ENCODE measurements at places on chromosomes 6 and 20.

DNA sequence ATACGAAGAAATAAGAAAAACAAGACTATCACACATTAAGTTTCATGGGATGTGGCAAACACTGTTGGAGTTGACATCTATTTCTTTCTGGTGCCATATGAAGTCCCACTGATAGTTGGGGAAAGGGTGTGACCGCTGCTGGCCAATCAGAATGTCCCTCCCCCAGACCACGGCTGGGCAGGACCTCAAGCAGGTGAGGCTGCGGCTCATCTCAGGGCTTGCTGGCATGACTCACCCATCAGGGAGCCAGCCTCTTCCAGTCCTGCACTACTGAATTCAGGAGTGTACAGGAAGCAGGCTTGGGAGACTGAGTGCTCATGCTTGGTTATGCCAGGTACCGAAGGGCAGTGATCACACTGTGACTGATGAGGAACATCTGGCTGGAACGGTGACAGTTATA lies 18.9 kb downstream of the PREP start:
- no peak for DNase-seq

GRCh38 chr20:19625426-19625825 lies 132.6 kb upstream of the RIN2 start:
- DNase-seq = no peak

- DNase-seq = no peak
These were observed 135.4 kb upstream of the ECI2 start for GRCh38 chr6:4270776-4271175.

- DNase-seq = no peak
These were observed 24.2 kb upstream of the MYMX start for GRCh38 chr6:44192428-44193041.

- DNase-seq = no peak
These were observed 200.7 kb upstream of the BMP2 start for GRCh38 chr20:6566821-6567220.

DNA sequence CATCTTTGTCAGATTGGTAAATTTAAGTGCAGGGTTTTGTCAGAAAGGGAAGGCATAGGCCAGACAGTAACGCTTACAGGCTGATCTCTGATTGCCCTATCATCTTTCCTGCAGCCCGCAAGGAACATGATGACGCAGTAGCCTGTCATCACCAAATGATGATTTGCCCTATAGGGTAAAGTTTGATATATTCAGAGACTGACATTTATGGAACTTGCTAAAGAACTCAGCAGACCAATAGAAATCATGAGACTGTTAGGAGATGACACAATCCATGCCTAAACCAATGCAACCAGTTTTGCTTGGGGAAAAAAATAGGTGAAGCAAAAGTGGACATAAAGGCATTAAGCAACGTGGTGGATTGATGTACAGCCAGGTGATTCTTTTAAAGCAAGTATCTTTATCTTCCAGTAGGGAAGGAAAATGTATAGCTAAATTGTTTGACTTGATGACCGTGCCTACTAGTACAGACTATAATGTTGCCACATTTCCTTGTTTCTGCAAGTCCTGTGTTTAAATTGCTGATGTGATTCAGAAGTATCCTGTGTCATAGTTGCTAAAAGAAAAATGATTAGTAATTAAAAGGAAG lies 2.4 kb downstream of the NUS1 start:
- no peak for DNase-seq

DNA sequence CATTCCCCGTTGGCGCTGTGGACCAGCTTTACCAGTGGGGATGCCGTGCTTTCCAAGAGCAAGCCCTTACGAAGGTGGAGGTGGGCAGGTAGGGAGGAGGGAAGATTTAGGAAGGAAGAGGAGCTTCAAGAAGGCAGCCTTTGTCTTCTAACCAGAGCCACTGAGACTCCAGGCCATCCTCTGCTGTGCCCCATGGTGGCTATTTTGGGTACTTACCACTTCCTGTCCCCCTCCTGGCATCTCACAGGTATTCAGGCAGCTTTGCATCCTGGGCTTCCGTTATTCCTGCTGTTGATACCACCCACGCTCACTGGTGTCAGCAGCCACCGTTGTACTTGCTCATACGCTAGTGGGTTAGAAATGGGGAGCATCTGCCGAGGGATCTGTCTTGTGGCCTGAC lies 22.9 kb downstream of the ERMARD start:
- DNase-seq = no peak

GRCh38 chr6:158002951-158003853 lies 21.5 kb downstream of the SYNJ2 start:
- no peak for DNase-seq

GRCh38 chr20:52529826-52530225 lies 338.2 kb upstream of the ZFP64 start:
- no peak for DNase-seq

DNA sequence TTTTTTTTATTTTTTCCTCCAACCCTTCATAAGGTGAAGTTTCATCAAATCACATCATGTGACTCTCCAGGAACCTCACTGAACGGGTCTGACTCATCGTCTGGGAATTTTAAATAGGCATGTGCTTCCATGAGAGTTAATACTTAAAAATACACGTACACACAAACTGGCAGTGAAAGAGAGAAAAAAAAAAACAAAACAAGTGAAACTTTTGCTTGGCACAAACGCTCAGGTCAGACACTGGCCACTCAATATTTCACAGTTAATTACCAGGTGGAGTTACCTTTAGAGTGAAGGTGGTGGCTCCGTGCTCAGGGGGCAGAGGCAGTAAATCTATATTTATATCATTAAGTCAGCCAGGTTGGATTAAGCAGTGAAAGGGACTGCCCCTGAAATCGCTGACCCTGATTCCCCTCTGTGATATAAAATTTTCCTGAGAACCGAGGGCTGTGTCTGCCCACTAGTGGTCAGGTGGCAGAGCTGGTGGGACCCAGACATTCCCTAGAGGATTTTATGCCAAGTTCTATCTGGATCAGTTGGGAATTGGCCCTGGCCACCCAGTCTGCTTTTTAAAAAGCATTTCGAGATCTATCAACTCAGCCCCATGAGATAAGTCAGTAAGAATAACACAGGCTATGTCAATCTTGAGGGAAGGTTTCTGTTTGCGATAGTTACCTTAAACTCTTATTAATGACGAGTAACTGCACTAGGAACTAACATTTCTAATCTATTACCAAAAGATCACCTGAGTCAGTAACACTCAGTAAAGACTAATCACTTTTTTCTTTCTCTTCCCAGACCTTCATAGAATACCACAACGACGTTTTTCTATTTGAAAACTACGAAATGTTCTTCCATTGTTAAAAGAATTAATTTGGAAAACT lies 259.1 kb downstream of the HDGFL1 start:
- no peak for DNase-seq

- no peak for DNase-seq
These were observed 6.8 kb upstream of the HLA-B start for GRCh38 chr6:31363811-31364210.

GRCh38 chr6:97198046-97198565 lies 84.9 kb downstream of the MMS22L start:
- no peak for DNase-seq

DNA sequence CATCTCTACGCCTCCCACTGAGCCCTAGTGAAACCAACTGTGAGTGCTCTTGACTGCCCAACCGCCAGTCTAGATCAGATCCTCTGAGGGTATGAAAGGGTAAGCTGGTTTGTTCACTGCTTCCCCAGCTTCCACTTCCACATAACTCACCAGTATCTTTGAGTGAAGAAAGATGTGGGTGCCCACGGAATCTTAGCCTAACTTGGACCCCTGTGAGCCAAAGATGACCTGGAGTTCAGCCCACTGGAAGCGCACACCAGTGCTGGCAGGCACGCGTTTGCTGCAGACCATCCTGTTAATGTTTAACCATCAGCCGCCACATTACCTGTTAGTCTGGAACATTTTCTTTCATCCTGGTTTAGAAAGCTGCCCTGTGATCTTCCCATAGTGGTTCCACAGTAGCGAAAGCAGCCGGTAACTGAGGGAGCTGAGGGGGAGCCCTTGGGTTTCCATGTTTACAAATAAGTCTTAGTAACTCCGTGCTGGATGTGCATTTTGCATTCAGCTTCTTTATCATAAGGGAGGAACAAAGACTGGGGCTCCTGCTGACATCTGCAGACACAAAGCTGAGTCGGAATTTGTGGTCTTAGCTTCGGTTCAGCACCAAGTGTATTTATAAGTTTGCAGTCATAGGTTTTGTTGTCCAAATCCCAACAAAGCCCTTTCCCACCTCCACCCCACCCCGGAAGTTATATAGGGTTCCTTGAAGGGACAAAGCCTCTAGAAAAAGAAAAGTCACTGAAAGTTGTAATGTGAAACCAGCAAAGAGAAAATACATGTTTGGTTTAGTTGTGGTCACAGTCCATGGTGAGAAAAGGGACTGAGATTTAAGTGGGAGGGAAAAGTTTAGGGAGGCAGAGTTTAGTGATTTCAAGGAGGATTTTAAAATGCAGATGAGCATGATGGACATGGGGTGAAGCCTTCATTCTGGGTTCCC lies 71.0 kb downstream of the SSR1 start:
- no peak for DNase-seq

- DNase-seq = no peak
These were observed 54.4 kb downstream of the ALDH5A1 start for GRCh38 chr6:24549158-24549557.

- no peak for DNase-seq
These were observed 27.1 kb upstream of the MICB start for GRCh38 chr6:31470801-31471200.

DNA sequence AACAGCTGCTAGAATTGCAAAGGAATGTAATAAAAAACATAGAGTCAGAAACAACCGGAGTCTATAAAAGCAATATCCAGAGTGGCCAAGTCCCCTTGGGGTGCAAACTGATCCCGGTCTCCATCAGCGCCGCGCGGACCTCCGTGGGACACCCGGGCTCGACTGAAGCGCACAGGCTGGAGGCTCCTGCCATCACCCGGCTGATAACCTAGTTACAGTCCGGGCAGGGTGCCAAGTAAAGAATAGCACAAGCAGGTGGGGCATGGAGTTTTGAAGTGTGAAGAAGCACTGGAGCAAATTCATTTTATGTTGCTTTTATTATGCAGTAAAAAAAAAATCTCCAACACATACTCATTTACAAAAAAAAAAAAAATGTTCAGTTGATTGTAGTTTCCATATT lies 205.1 kb upstream of the GMDS start:
- no peak for DNase-seq

- no peak for DNase-seq
These were observed 686 bp downstream of the GINS1 start for GRCh38 chr20:25408170-25408547.

- no peak for DNase-seq
These were observed 323.3 kb upstream of the NT5E start for GRCh38 chr6:85126485-85127167.

DNA sequence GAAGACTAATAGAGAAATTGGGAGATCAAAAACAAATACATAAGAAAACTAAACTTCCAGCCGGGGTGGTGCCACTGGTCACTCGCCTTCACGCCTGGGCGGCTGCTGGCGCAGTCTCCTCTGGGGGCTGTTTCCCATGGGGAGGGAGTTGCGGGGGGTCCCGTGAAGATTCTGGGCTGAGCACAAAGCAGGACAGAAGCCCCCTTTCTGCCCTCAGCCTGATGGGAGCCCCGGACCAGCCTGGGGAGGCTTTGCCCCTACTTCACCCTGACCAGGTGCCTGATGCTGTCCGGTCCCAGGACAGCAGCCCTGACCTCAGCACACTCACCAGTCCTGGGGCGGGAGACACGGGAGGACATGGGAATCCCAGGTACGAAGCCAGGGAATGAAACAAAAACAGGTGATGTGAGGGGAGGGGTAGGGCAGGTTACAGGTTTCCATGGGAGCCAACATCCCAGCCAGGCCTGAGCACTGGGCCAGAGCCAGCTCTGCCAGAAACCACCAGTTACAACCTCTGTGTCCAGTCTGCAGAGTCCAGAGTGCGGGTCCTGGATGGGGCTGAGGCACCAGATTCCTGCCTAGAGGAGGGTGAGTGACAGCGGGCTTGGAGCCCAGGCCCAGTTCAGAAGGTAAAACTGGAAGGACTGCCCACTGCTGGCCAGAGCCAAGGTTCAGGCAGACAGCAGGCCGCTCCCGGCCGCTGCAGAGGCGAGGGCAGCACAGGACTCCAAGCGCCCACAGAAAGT lies 326.4 kb downstream of the TAF4 start:
- no peak for DNase-seq

DNA sequence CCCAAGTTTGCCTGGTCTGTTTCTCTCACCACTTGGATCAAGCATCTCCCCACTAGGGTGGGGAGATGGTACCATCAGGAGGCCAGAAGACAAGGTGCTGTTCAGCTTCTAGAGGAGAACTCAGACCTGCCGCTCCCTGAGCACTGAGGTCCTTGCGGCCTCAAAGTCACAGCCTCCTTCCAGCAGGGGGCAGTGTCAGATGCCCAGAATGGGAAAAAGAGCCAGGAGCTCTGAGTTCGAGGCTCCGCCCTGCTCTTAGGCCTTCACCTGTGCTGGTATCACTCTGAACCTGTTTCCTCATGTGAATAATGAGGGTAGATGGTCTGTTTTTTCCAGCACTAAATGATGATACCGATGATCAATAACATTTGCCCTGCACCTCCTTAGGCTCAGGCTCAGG lies 68.7 kb downstream of the TOX2 start:
- peak; percentile 49 for DNase-seq

- peak; percentile 27 for DNase-seq
These were observed 392.7 kb upstream of the MAN1A1 start for GRCh38 chr6:119742188-119742803.

- no peak for DNase-seq
These were observed 195.0 kb downstream of the KHDC1L start for GRCh38 chr6:73030257-73030656.

DNA sequence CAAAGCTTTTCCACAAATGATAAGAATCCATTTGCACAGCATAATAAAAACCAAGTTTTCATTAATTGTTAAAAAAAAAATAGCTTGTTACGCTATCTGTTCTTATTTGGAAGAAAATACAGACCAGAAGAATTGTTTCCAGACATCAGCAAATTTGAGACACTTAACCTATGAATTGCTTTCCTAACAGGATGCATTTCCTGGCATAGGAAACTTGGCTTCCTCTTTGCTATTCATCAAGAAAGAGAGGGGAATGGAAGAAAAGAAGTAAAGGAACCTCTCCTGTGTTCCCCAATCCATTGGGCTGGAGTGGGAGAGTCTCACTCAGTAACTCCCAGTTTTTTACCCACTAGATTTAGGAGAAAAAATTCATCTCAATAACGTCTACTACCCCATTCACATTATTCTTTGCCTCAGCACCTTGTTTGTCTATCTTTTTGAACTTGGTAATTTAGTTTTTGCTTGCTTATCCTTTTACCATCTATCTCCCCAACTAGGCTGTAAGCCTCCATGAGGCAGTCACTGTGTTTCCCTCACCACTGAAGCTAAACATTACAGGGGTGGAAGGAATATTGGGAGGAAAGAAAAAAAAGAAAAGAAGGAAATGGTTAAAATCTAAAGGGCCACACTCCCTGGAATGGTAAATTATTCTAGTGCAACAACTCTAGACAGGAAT lies 150.3 kb downstream of the COL21A1 start:
- DNase-seq = no peak

GRCh38 chr6:71726121-71726520 lies 160.2 kb upstream of the RIMS1 start:
- DNase-seq = no peak

- DNase-seq = no peak
These were observed 10.6 kb upstream of the RBBP8NL start for GRCh38 chr20:62437927-62438326.

Measured in stimulated activated CD4-positive, alpha-beta T cell treated with anti-CD3 and anti-CD28 coated beads, Interleukin-4, amount 100 ng/mL, for 48 hours (primary cell).